CD14-positive monocyte (primary cell): ENCODE measurements at places on chromosomes 7 and 10.

DNA sequence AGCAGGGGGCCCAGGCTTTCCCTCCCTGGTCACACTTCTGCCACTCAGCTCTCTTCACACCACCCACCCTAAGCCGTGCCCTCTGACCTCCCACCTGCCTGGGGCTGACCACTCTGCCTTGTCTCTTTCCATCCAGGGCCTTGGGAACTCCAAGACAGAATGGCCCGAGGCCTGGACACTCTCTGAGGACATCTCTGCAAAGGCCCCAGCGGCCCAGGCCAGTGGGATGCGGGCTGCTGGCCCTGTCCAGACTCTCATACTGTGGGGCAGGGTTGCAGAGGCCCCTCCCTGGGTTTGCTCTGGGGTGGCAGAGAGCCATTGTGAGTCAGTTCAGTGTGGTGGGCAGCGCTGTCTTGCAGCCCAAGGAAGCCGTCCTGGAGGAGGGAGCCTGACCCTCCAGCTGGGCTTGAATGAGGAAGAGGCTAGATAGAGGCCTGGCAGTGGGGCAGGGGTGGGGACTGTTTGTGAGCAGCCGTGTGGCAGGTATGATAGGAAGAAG is 39.9 kb upstream of the RABGEF1 start:
- no peak for DNase-seq

DNA sequence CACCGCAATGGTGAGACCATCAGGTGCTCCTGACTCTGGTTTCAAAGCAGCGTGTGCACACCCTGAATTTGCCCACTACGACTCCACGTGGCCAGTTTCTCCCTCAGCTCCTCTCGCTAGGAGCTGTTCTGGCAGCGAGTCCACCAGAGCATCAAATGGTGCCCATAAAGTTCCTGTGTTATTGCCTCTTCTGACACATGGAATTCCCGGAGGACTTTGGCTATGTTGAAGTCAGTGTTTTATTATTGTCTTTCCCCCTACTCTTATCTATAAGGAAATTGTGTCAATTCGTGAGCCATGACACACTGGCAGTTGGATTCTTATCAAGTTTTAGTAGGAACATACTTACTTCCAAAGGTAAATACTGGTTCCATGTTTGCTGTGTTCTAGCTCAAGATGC is 53.9 kb upstream of the NPVF start:
- DNase-seq, result no peak

DNA sequence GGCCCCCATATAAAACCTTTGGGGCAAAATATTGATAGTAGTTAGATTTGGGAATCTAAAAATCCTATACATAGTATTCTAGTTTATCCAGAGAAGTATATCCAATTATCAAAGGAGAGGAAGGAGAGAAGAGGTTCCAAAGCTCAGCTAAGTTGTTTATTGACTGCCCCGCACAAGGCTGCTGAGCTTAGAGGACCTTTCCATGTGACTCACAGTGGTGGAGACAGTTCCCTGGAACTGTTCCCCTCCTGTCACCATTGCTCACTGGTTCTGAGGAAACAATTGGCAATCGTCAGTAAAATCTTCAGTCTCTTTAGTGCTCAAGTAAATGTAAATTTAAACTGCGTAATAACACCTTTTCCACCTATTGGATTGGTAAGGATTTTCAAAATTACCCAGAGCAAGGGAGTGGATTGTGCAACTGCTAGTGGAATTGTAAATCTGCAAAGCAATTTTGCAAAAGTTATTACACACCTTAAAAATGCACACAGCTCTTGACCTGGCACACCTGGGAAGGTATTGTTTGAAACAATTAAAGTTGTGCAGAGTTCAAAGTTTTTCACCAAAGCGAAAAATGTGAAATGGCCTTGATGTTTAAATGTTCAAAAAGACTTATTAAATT is 63.1 kb downstream of the EEPD1 start:
- DNase-seq, result no peak

DNA sequence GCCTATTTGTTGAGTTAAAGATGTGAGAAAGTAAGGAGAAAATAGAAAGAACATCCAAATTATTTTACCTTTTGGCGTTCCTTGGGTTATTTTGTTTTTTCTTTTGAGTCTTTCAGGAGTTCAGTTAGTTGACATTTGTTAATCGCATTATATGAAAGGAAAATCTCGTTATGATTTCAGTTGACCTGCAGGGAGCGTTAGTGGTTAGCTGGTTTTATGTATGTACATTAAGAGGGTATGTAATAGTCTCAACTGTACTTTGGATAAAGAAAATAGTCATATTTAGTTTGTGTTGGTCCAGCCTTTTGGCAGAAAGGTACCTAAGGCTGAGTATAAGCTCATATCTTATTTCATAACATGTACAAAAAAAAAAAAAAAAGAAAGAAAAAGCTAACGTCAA is 4.0 kb downstream of the BMPER start:
- DNase-seq, result no peak

DNA sequence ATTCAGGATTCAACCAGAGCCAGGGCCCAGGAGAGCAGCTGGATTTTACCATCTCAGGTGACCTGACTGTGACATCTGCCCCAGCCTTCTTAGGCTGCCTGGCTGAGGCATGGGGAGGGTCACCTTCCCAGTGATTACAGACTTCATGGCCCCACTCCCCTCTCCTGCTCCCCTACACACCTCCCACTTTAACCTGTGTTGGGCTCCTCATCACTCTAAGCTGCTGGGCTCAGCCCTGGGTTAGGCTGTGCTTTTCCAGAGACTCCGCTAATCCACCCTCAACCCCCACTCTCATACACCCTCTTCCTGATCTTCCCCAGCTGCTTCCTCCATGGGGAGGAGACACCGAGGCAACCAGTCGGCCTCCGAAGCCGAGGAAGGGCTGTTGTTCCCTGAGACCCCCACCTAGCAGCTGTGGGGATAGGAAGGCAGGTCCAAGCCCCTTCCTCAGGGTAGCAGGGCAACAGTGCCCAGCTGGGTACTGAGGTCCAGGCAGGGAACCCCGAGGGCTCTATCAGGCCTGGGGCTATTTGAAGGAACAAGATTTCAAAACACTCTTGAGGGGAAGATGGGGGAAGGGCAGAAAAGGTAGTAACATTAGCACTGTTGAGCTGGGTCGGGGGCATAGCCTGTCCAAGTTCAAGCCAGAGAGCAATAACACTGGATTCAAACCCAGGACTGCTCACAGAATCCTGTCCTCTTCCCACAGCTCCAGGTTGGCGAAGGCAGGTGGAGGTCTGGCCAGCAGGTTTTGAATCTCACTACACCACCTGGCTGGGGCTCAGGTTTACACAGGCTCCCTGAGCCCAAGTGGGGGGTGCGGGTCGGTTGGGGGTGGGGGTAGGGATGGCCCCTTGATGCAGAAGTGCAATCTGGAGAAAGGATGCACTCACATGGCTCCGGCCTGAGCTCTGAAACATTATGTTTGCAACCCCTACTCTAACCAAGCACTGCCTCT is 1.8 kb downstream of the IMPDH1 start:
- DNase-seq, result peak; percentile 37

- DNase-seq, result no peak
Observed at GRCh38 chr10:24505759-24506158, 217.9 kb downstream of the ARHGAP21 start.

DNA sequence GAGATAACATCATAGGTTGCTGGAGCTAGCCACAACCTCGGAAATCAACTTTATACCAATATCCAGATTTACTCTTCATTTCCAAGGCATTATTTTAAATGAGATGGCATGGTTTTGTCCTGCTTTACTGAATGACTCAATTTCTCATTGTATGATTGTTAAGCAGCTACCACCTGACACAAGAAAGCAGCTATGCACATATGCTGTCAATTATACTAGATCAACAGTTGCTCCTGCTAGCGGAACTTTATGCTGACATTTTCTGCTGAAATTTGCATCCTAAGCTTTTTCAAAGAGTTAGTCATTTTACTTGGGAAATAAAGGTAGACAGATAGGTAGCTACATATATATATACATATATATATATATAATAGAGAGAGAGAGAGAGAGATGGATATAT is 8.9 kb upstream of the CH25H start:
- DNase-seq, result no peak

DNA sequence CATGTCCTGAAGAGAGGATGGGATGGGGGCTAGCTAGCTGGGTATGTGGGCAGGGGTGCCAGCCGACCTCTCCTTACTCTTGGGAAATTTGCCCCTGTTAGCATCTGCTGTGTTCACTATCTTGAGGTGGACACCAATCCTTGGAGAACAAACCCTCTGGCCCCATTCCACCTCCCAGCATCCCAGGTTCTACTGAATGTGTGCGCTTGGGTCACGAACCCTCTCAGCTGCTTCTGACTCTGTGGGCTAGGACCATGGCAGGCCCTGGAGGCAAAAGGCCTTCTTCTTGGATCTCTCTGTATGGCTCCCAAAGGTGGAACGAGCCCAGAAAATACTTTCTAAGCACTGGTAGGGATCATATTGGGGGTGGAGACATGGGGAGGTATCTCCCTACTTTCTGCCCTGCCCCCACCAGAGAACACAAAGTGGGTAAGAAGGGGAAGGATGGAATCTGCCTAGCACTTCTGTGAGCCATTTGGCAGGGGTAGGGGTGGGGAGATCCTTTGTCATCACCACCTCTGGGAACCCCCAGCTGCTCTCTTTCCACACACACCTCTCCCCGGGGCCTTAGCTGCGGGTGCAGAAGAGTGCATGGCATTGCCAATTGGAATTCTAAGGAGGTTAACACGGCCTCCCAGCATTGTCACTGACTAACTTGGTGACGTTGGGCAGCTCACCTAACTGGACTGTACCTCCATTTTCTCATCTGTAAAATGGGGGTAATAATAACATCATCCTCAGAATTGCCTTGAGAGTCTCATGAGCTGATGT is 7.7 kb downstream of the UNC5B start:
- no peak for DNase-seq

- no peak for DNase-seq
Observed at GRCh38 chr10:84191106-84191505, 3.2 kb upstream of the CDHR1 start.

DNA sequence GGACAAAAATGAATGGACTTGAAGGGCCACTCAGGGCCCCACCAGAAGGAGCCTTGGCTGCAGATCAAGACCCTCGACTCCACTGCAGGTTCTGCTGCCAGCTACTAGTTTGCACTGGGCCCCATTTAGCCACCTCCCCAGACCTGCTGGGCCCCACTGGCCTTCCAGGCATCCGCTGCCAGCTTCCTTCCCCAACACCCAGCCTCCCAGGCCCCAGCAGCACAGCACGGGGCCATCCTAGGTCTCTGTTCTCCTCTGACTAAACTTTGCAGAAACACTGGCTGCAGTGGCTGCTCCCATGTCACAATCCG is 277.4 kb upstream of the KLF14 start:
- DNase-seq, result peak; percentile 53

GRCh38 chr10:131677671-131678070 is 223.1 kb upstream of the PPP2R2D start:
- DNase-seq, result no peak

GRCh38 chr10:132899054-132899750 is 43.2 kb downstream of the CFAP46 start:
- DNase-seq, result no peak

DNA sequence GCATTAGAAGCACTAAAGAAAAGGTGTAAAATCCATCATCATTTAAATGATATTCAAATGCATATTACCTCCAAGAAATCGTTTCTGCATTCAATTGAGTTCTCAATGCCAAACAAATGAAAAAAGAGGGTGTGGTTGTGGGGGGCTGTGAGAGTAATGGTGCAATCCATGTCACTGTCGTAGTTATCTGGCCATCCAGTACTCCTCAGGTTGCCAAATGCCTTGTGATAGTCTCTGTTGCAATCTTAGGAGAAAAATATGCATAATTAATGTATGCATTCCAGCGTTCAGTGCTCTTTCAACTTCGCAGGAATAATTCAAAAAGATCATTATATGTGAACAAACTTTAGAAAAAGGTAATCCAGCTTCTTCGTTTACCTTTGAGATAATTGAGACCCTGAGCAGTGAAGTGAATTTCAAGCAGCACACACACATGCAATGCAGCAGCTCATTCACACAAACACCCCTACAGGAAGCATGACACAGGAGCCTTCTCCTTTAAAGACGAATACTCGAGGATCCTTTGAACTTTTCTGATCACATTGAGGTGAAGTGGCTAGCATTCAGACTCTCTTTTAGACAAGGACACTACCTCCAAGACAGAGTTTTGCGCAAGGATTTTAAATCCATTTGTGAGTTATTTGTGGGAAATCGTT is 73.4 kb downstream of the OR13A1 start:
- DNase-seq, result no peak

- no peak for DNase-seq
Observed at GRCh38 chr7:15936991-15937390, 250.5 kb upstream of the MEOX2 start.

DNA sequence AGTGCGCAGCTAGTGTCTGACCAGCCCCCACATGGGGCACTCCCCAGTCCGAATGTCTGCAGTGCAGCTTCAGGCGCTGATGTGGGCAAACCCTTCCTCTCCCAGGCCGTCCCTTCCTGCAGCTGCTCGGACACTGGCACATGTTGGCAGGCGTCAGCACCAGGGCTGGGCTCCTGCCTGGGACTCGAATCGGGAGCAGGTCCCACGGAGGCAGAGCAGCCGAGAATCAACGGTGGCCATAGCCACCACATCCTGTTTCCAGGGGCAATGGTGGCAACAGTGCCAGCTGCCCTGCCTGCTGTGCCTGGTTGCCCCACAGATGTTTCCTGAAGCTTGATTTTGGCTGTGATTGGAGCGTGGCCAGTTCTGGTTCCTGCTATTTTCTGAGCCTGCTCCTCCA is 65.8 kb downstream of the MGMT start:
- DNase-seq, result no peak

DNA sequence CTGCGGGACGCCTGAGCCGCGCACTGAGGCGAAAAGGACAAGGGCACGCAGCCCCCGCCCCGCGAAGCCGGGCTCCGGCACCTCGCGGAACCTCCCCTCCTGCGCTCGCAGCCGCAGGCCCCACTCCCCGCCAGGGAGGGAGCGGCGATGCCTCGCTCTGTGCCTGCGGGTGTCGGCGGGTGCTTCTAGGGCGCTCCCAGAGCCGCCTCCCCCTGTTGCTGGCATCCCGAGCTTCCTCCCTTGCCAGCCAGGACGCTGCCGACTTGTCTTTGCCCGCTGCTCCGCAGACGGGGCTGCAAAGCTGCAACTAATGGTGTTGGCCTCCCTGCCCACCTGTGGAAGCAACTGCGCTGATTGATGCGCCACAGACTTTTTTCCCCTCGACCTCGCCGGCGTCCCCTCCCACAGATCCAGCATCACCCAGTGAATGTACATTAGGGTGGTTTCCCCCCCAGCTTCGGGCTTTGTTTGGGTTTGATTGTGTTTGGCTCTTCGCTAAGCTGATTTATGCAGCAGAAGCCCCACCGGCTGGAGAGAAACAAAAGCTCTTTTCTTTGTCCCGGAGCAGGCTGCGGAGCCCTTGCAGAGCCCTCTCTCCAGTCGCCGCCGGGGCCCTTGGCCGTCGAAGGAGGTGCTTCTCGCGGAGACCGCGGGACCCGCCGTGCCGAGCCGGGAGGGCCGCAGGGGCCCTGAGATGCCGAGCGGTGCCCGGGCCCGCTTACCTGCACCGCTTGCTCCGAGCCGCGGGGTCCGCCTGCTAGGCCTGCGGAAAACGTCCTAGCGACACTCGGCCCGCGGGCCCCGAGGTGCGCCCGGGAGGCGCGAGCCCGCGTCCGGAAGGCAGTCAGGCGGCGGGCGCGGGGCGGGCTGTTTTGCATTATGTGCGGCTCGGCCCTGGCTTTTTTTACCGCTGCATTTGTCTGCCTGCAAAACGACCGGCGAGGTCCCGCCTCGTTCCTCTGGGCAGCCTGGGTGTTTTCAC is 519 bp downstream of the ITGB8 start:
- peak; percentile 18 for DNase-seq
